ENCODE measurements at places on chromosomes 16 and 17. TPM values are rescaled to one million over a fixed set of nuclear protein-coding genes. Genes with fewer than 3 reads are reported as not detected.

- DNase-seq = no peak
- H3K36me3 ChIP-seq = no peaks in the 10 kb centered on the region
- H3K4me1 ChIP-seq = peaks cover 6% of the 10 kb centered on the region
- peak overlapping the region; percentile 63 for H3K27ac ChIP-seq
Observed at GRCh38 chr17:78324391-78325075, 35.3 kb downstream of the SOCS3 start.

ZNF19 gene
- 15.7 TPM for total RNA-seq

- H3K27me3 ChIP-seq = peaks cover 92% of the 10 kb centered on the region
- no peak overlapping the region for H3K27ac ChIP-seq
- H3K36me3 ChIP-seq = no peaks in the 10 kb centered on the region
- no peaks in the 10 kb centered on the region for H3K4me1 ChIP-seq
- DNase-seq = no peak
Observed at GRCh38 chr17:9009096-9009495, 12.2 kb upstream of the NTN1 start.

CCL1 gene
- not detected for total RNA-seq

GRCh38 chr17:74968361-74968780 is 4.2 kb downstream of the HID1 start:
- peak overlapping the region; percentile 49 for H3K4me3 ChIP-seq
- H3K4me1 ChIP-seq = peaks cover 22% of the 10 kb centered on the region
- H3K36me3 ChIP-seq = no peaks in the 10 kb centered on the region
- H3K27ac ChIP-seq = peak overlapping the region; percentile 87

GRCh38 chr17:40596261-40596919 is 31.1 kb upstream of the CCR7 start:
- H3K4me3 ChIP-seq = no peak overlapping the region
- no peaks in the 10 kb centered on the region for H3K36me3 ChIP-seq
- peaks cover 9% of the 10 kb centered on the region for H3K4me1 ChIP-seq
- H3K27me3 ChIP-seq = no peaks in the 10 kb centered on the region

PLD6 gene
- total RNA-seq = 1.00 TPM

TBC1D28 gene
- total RNA-seq = 0.16 TPM

DNA sequence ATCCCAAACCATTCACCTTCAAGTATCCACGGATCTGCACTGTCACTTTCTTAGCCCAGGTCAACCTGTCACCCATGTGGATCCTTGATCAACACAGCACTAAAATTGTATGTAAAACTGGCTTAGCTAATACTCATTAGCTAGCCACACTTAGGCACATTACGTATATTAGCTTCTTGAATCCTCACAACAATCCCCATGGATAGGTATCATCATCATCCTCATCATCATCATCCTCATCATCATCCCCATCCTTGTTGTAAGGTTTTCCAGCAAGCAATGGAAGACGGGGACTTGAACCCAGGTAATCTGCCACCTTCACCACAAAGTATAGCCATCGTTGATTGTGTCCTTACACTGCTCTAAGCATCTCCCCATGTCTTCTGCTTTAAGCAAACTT is 184.3 kb downstream of the XYLT1 start:
- no peaks in the 10 kb centered on the region for H3K36me3 ChIP-seq
- peaks cover 1% of the 10 kb centered on the region for H3K4me1 ChIP-seq
- H3K27ac ChIP-seq = no peak overlapping the region
- DNase-seq = no peak
- H3K4me3 ChIP-seq = no peak overlapping the region

GRCh38 chr16:2088759-2089358 is 41.1 kb downstream of the TSC2 start:
- no peaks in the 10 kb centered on the region for H3K4me1 ChIP-seq

GRCh38 chr16:543301-544164 is 16.0 kb downstream of the CAPN15 start:
- H3K36me3 ChIP-seq = peaks cover 2% of the 10 kb centered on the region
- no peak overlapping the region for H3K27ac ChIP-seq
- no peak overlapping the region for H3K4me3 ChIP-seq
- no peaks in the 10 kb centered on the region for H3K27me3 ChIP-seq
- DNase-seq = no peak

VTN gene
- total RNA-seq = 139 TPM

CDRT15 gene
- not detected for total RNA-seq

- H3K4me3 ChIP-seq = no peak within 1 kb of the TSS
- no peaks in the 10 kb centered on the region for H3K36me3 ChIP-seq
- peaks cover 56% of the 10 kb centered on the region for H3K27me3 ChIP-seq
- H3K4me1 ChIP-seq = peaks cover 2% of the 10 kb centered on the region
Observed at GRCh38 chr16:66918803-66919568, at the start of gene CDH16. TSS of gene CDH16 (minus strand) at chr16:66918885. CDS start at chr16:66918065, 820 bp downstream.

KCTD19 gene
- 0.14 TPM for total RNA-seq

KRTAP4-16 gene
- not detected for total RNA-seq

DNA sequence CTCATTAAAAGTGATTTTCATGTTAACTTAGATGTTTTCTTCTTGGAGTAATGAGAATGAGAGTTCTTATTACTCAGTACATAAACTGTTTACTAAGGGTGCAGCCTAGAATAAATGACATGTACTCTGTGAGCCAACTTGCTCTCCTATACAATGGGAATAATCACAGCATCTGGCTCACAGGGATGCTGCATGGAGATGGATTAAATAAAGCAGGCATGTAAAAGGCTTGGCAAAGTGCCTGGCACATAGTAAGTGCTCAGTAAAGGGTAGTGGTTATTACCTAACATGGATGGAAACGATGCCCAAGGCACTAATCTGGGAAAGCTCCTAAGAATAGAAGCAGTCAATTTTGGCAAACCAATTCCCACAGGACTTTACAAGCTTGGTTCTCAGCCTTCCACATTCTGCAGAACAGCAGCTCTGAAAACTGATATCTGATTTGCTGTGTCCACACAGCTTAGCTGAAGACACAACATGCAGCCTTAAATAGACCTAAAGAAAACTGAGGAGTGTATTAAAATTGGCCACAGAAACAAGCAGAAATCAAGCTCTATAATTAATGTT is 176.1 kb downstream of the ABCC12 start:
- no peaks in the 10 kb centered on the region for H3K36me3 ChIP-seq
- no peak overlapping the region for H3K27ac ChIP-seq
- H3K27me3 ChIP-seq = peaks cover 3% of the 10 kb centered on the region
- peaks cover 2% of the 10 kb centered on the region for H3K4me1 ChIP-seq

DNA sequence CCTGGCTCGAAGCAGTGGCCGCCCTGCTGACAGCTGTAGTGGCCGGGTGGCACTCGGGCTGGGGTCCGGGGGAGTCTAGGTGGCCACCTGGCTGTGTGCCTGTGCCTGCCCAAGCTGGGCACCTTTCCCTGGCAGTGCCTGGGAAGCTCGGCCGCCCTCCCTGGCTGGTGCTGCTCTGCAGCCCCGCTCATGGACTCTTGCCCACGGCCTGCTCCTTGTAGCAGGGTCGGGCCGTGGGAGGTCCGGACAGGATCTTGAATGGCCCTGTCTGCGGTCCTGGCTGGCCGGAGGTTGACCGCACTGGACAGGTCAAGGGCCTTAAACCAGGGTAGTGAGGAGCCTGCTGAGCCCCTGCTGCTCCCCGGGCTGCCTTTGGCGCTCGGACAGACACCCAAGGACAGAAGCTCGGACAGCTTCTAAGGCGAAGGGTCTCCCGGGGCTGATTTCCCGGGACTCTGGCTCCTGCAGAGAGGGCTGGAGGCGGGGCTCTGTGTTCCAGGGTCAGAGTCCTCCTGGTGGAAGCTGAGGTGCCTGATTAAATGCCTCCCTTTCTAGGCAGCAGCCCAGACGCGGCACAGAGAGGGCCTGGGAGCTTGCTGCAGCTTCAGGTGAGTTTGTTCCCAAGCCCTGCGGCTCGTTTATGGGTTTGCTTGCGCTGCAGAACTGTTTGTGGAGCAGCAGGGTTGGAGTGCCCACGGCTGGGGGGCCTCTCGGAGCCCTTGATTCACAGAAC is 6.0 kb downstream of the CAPN15 start:
- no peaks in the 10 kb centered on the region for H3K27me3 ChIP-seq
- DNase-seq = peak; percentile 51
- H3K27ac ChIP-seq = peak overlapping the region; percentile 59
- H3K36me3 ChIP-seq = no peaks in the 10 kb centered on the region

DNA sequence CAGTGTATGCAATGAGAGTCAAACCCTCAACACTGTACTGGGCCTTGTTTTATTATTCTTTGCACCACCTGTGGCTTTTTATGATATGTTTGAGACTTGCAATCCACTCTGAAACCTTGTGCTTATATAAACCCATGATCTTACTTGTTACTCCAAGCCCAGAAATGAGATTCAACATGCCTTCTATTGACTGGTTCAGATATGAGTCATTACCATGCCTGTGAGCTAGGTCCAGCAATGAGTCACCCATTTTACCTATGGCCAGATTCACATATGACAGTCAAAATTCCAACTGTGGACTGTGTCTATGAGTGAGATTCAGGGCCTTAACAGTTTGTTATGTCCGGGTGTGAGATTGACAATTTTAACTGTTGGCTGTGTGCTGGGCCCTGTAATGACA is 1846.1 kb downstream of the TP53TG3F start:
- H3K4me1 ChIP-seq = no peaks in the 10 kb centered on the region
- H3K36me3 ChIP-seq = no peaks in the 10 kb centered on the region
- no peaks in the 10 kb centered on the region for H3K27me3 ChIP-seq
- no peak overlapping the region for H3K4me3 ChIP-seq
- DNase-seq = no peak
- no peak overlapping the region for H3K27ac ChIP-seq

GRCh38 chr16:5187402-5187952 is 89.9 kb upstream of the EEF2KMT start:
- no peaks in the 10 kb centered on the region for H3K36me3 ChIP-seq
- H3K27ac ChIP-seq = no peak overlapping the region
- H3K4me3 ChIP-seq = no peak overlapping the region
- no peak for DNase-seq
- H3K27me3 ChIP-seq = peaks cover under 1% of the 10 kb centered on the region

PNMT gene
- total RNA-seq = 2.5 TPM

GRCh38 chr17:14037453-14037852 is 31.9 kb upstream of the COX10 start:
- H3K27me3 ChIP-seq = no peaks in the 10 kb centered on the region
- peaks cover 16% of the 10 kb centered on the region for H3K36me3 ChIP-seq
- no peak overlapping the region for H3K4me3 ChIP-seq

- H3K27ac ChIP-seq = no peak overlapping the region
- peaks cover 9% of the 10 kb centered on the region for H3K4me1 ChIP-seq
- H3K4me3 ChIP-seq = no peak overlapping the region
- no peak for DNase-seq
Observed at GRCh38 chr17:74295625-74296547, 21.9 kb downstream of the DNAI2 start.

MYH2 gene
- total RNA-seq = not detected

DNA sequence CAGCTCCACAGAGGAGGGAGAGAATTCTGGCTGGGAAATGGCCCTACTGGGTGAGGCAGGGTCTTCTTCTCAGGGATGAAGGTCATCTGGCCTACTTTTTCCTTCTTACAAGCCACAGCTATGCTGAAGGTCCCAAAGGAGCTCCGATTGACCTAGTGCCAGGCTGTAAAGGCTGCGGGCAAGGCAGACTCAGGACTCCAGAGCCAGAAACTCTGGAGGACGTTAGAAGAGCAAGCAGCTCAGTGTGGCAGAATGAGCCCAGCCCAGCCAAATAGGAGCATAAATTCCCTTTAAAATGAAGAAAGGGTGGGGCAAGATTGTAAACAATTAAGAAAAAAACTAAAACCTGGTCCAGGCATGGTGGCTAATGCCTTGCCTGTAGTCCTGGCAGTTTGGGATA is 20.1 kb upstream of the CNOT1 start:
- DNase-seq = no peak
- peaks cover 8% of the 10 kb centered on the region for H3K4me1 ChIP-seq
- H3K27me3 ChIP-seq = no peaks in the 10 kb centered on the region
- no peaks in the 10 kb centered on the region for H3K36me3 ChIP-seq

KRT17 gene
- total RNA-seq = 0.46 TPM

- H3K4me1 ChIP-seq = no peaks in the 10 kb centered on the region
- no peak overlapping the region for H3K4me3 ChIP-seq
Observed at GRCh38 chr16:9192746-9193145, 101.3 kb downstream of the HAPSTR1 start.

Measured in progenitor cell of endocrine pancreas (in vitro differentiated cells).